Activated CD4-positive, alpha-beta T cell treated with anti-CD3 and anti-CD28 coated beads, Interleukin-2, amount 10 ng/mL, durations not matched to agents 24 days and 14 days (primary cell): ENCODE measurements at places on chromosomes 3 and 15.

GRCh38 chr3:9747267-9747666, 2.5 kb upstream of the OGG1 start:
- H3K4me1 ChIP-seq, result peaks cover 39% of the 10 kb centered on the region
- DNase-seq, result no peak
- no peak overlapping the region for H3K4me3 ChIP-seq
- no peaks in the 10 kb centered on the region for H3K27me3 ChIP-seq
- no peak overlapping the region for H3K27ac ChIP-seq

DNA sequence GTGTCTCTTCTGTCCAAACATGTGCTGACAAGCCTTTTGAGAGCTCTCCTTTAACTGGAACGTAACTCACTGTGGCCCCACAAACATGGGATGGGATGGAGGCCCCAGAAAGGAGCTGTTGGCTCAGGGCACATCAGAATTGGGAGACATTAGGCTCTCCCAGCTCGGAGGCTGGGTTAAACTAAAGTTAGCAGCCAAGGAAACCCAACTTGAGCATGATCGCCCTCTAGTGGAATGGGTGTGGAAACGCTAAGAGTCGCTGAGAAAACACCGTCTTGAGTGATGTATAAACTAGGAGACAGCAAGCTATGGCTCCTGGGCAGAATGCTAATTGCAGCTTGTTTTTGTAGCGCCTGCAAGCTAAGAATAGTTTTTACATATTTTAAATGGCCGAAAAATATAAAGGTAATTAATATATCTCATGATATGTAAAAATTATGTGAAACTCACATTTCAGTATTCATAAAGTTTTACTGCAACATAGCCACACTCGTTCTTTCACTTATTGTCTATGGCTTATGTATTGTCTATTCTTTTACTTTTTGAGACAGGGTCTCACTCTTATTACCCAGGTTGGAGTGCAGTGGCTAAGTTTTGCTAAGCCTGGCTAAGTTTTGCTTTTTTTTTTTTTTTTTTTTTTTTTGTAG, 138.8 kb upstream of the HACD2 start:
- H3K36me3 ChIP-seq, result no peaks in the 10 kb centered on the region
- DNase-seq, result peak; percentile 86
- peak overlapping the region; percentile 47 for H3K27ac ChIP-seq
- H3K27me3 ChIP-seq, result peaks cover 6% of the 10 kb centered on the region

DNA sequence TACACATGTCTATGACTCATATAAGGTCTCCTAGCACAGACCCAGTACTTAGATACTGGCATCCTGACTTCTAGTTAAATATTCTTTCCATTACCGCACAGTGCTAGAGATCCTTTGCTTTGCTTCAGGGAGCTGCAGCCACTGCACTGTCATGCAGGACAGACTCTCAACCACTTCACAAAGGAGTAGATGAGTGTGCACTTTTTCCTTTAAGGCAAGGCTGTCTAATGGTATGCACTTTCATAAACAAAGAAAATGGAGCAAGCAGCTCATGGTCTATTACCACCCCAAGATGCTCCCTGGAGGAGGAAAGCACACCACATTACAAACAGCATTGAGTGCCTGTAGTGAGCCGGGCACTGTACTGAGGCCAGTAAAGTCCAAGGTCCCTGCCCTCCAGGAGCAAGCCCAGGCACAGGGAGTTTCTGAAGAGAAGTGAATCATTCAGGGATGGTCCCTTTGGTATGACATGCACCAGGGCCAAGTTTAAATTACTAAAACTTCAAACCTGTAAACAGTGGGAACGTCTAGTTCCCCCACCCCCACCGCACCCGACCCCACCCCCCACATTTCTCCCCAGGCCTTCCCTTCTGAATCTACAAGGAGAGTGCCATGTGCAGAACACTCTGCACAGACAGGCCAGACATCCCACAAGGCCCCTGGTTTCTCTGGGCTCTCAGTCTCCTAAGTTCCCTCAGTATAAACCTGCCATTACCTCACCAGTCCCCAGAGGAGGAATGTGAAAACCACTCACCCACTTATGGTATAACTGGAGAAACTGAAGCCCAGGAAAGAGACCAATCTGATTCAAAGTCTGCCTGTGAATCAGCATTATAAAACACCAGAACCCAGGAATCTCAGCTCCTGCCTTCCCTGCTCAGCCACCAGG, 107.8 kb upstream of the BCL6 start:
- H3K4me3 ChIP-seq, result no peak overlapping the region
- peaks cover 12% of the 10 kb centered on the region for H3K36me3 ChIP-seq
- no peaks in the 10 kb centered on the region for H3K27me3 ChIP-seq
- peak; percentile 46 for DNase-seq
- peak overlapping the region; percentile 45 for H3K27ac ChIP-seq

DNA sequence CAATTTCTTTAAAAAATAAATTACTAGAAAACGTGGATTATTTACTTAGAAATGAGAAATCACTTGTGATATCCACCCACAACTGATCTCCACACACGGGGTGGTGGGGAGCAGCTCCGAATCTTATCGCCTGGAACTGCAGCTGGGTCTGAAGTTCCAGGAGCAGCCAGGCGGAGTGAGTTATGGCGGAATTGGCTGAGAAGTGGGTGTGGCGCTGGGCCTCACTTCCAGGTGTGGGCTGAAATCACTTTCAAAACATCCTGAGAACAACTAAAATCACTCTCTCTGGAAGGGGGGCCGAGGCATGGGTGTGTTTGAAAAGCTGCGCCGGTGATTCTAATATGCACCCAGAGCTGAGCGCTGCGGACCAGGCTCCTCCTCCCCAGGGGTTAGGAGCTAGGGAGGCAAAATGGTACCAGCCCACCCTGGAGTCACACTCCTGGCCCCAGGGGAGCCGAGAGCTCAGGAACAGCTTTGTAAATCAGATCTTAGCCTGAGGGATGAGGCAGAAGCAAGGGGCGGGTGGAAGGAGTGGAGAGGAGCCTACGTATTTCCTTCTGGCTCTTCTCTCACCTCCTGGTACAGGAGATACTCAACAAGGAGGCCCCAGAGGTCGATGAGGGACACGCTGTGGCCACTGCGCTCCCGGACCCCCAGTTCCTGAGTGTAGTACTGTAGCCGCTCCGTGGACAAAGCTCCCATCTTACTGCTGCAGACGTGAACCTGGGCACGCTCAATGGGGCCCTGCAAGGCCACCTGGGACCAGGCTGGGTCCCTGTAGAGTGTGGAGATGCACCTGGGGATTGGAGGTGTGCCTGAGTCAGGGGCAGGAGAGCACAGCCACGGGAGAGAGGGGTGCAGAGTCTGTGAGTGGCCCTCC, 9.6 kb downstream of the PLA2G4F start:
- no peaks in the 10 kb centered on the region for H3K4me1 ChIP-seq
- no peak for DNase-seq
- no peak overlapping the region for H3K4me3 ChIP-seq

DNA sequence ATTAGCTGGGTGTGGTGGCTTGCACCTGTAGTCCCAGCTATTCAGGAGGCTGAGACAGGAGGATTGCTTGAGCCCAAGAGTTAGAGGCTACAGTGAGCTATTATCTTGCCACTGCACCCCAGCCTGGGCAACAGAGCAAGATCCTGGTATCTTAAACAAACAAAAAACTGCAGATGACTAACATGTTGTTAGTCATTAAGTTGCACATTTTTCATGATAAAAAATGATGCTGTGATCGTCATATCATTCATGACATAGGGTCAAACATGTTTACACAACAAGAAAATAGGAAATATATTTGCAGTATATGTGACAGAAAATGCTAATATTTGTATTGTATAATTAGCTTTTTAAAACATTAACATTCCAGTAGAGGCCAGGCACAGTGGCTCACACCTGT, 20.2 kb upstream of the DAPK2 start:
- peaks cover 2% of the 10 kb centered on the region for H3K36me3 ChIP-seq
- H3K27ac ChIP-seq, result no peak overlapping the region
- H3K4me1 ChIP-seq, result peaks cover 7% of the 10 kb centered on the region

GRCh38 chr15:79878078-79878705, 18.6 kb downstream of the MTHFS start:
- H3K4me1 ChIP-seq, result peaks cover 6% of the 10 kb centered on the region
- DNase-seq, result no peak
- peaks cover 90% of the 10 kb centered on the region for H3K36me3 ChIP-seq
- no peak overlapping the region for H3K4me3 ChIP-seq
- no peak overlapping the region for H3K27ac ChIP-seq

- no peak overlapping the region for H3K4me3 ChIP-seq
- H3K36me3 ChIP-seq, result no peaks in the 10 kb centered on the region
- H3K27me3 ChIP-seq, result no peaks in the 10 kb centered on the region
- peaks cover 5% of the 10 kb centered on the region for H3K4me1 ChIP-seq
Observed at GRCh38 chr3:126063358-126063965, 20.5 kb downstream of the SLC41A3 start.

DNA sequence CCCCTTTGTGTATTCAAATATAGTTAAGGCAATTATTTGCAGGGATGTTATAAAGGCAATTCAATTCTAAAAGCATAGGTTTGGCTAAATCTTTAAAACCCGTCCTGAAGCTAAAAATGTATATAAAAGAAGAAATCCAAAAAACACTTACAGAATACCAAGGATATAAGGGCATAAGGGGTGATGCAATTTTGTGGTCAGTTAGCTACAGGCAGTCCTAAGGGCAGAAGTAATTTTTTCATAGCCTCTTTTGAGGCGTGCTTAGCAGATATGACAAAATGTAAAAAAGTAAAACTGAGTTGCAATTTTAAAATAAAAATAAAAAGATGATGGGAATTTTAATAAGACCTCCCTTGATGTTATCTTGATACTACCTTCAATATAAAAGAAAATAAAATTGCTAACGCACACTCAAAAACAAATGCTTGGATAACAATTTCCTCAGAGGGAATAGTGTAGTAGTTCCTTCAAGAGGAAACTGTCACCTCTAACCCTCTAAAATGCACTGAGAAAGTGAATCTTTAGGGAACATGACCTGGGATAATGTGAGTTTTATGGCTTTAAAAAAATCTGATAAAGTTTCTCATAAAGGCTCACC, 104.2 kb downstream of the MYH15 start:
- H3K4me3 ChIP-seq, result no peak overlapping the region
- DNase-seq, result no peak
- H3K36me3 ChIP-seq, result no peaks in the 10 kb centered on the region

DNA sequence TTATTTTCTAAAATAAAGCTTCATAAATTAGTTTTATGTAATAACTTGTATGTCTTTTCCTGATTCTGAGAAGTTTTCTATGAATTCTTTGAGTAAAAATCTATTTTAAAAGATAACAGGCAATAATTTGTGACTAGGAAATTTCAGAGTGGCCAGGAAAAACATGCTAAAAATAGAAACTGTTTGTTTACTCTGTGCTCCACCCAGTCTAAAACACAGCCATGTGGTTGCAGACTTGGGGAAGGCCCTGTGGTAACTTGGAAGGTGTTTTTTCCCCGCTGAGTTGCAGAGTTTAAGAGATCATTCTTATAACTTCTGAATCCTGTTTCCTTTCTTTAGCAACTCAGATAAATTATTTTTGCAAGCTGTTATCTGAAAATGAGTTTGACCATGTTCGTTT, 21.9 kb downstream of the PLCL2 start:
- peak overlapping the region; percentile 38 for H3K4me3 ChIP-seq
- no peak overlapping the region for H3K27ac ChIP-seq
- H3K27me3 ChIP-seq, result no peaks in the 10 kb centered on the region
- H3K4me1 ChIP-seq, result peaks cover 61% of the 10 kb centered on the region
- peak; percentile 75 for DNase-seq

DNA sequence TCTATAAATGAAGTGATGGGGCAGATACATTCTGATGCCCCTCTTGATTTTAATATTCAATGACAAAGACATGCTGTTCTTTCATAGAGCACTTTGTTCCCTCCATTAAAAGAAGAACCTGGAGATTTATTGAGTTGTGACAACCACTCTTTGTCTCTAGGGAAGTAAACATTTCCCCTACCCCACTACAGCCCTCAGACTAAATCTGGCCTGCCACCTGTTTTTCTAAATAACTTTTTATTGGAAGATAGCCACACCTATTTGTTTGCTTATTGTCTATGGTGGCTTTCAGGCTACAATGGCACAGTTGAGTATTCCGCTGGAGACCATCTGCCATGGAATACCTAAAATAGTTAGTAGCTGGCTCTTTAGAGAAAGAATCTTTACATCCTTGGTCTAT, 41.2 kb upstream of the ZNF385D start:
- no peaks in the 10 kb centered on the region for H3K27me3 ChIP-seq
- DNase-seq, result no peak
- no peak overlapping the region for H3K4me3 ChIP-seq
- no peaks in the 10 kb centered on the region for H3K36me3 ChIP-seq
- no peaks in the 10 kb centered on the region for H3K4me1 ChIP-seq

- H3K4me1 ChIP-seq, result peaks cover 19% of the 10 kb centered on the region
- no peak for DNase-seq
- H3K27me3 ChIP-seq, result peaks cover 16% of the 10 kb centered on the region
- H3K4me3 ChIP-seq, result peak overlapping the region; percentile 92
- H3K36me3 ChIP-seq, result peaks cover 18% of the 10 kb centered on the region
Observed at GRCh38 chr3:56557831-56558170, 826 bp downstream of the CCDC66 start.

GRCh38 chr15:38226608-38227266, 25.9 kb upstream of the SPRED1 start:
- DNase-seq, result no peak
- no peaks in the 10 kb centered on the region for H3K4me1 ChIP-seq
- H3K27ac ChIP-seq, result no peak overlapping the region
- peaks cover 8% of the 10 kb centered on the region for H3K27me3 ChIP-seq
- no peaks in the 10 kb centered on the region for H3K36me3 ChIP-seq

GRCh38 chr3:179000659-179001058, 71.0 kb downstream of the ZMAT3 start:
- peaks cover 7% of the 10 kb centered on the region for H3K36me3 ChIP-seq
- H3K27me3 ChIP-seq, result peaks cover 8% of the 10 kb centered on the region
- no peak overlapping the region for H3K27ac ChIP-seq

DNA sequence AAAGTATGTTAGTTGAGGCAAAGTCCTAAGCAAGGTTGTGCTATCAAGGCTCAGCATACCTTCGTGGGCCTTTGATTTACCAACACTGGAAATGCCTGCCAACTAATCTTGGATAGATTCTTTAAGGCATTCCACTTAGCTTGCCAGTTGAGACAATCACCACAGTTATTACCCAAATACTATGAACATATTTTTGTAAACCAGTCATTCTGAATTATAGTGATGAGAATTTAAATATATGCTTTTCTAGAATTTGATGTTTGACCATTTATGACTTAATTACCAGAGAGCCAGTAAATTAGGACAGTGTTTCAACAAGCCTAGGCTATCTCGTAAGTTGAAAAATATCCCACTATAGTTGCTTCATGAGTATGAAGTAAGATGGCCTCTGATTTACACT, 15.5 kb downstream of the TRIM59 start:
- no peak for DNase-seq
- H3K4me3 ChIP-seq, result no peak overlapping the region
- H3K27ac ChIP-seq, result no peak overlapping the region
- peaks cover 61% of the 10 kb centered on the region for H3K36me3 ChIP-seq
- no peaks in the 10 kb centered on the region for H3K27me3 ChIP-seq

GRCh38 chr3:64873400-64873799, 185.6 kb upstream of the ADAMTS9 start:
- no peak for DNase-seq
- no peak overlapping the region for H3K27ac ChIP-seq

GRCh38 chr3:90043287-90043686, 935.9 kb downstream of the EPHA3 start:
- H3K27me3 ChIP-seq, result no peaks in the 10 kb centered on the region
- no peak for DNase-seq
- no peak overlapping the region for H3K4me3 ChIP-seq
- H3K27ac ChIP-seq, result no peak overlapping the region
- no peaks in the 10 kb centered on the region for H3K4me1 ChIP-seq
